ENCODE measurements at places on chromosomes 6 and 20. TPM values are rescaled to one million over a fixed set of nuclear protein-coding genes. Genes with fewer than 3 reads are reported as not detected.

Gene AKAP12
- 0.03 TPM for polyA plus RNA-seq

Gene TRIM40
- polyA plus RNA-seq = not detected

Gene SIGLEC1
- polyA plus RNA-seq = not detected

Gene AGPAT4
- 5.9 TPM for polyA plus RNA-seq

Gene SYCP2
- polyA plus RNA-seq = 2.3 TPM

Gene KDM1B
- polyA plus RNA-seq = 0.84 TPM

Gene PTCHD4
- not detected for polyA plus RNA-seq

Gene POU5F1
- polyA plus RNA-seq = not detected

Gene CPNE5
- polyA plus RNA-seq = 0.44 TPM

- H3K27ac ChIP-seq = no peak overlapping the region
- H3K4me3 ChIP-seq = no peak overlapping the region
- peaks cover 6% of the 10 kb centered on the region for H3K27me3 ChIP-seq
- no peak for DNase-seq
- no peaks in the 10 kb centered on the region for H3K4me1 ChIP-seq
Observed at GRCh38 chr6:101394936-101395335, 1.4 kb downstream of the GRIK2 start.

DNA sequence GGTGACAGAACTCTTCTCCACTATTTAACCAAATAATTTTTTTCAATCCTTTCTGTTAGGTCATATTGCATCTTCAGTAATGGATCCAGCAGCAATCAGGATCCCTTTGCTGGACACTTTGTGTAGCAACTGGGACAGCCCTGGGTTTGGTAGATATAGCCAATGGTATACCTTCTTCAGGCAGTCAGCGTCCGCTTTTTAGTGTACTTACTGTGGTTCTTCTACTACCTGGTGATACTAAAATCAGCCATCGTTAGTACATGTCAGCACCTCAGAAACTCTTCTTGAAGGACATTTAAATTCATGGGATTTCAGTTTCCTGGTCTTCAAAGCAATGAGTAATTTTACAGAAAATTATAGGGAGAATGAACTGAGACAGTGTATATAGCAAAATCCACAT is 93.5 kb downstream of the ADGRG6 start:
- H3K4me3 ChIP-seq = peak overlapping the region; percentile 4
- H3K36me3 ChIP-seq = no peaks in the 10 kb centered on the region
- H3K27ac ChIP-seq = no peak overlapping the region
- peaks cover 29% of the 10 kb centered on the region for H3K4me1 ChIP-seq
- no peak for DNase-seq

DNA sequence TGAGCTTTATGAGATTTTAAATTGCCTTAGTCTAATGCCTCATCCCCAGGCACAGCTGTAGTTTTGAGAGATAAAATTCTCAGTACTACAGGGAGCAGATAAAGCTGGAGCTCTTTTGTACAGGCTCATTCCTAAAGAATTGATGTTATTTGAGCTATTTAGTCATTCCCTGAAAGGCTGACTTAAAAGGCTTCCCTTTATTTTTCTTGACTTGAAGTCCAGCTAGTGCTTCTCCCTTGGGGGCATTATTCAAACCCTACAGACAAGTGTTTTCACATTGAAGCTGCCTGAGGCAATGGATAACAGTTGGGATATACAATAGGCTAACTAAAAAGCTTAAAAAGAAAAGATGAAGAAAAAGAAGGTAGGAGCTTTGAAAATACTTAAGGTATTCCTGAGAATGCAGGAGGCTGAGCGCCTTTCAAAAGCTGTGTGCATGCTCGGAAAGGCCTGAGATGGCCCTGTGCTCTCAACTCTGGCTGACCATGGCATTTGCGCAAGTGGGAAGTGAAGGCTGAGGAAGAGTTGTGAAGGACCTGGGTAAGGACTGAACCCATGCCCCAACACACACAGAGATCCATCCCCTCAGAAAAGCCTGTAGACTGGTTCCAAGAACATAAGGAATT is 315.1 kb downstream of the SMOC2 start:
- no peaks in the 10 kb centered on the region for H3K27me3 ChIP-seq
- H3K27ac ChIP-seq = no peak overlapping the region
- H3K36me3 ChIP-seq = no peaks in the 10 kb centered on the region
- H3K4me1 ChIP-seq = no peaks in the 10 kb centered on the region
- no peak for DNase-seq

DNA sequence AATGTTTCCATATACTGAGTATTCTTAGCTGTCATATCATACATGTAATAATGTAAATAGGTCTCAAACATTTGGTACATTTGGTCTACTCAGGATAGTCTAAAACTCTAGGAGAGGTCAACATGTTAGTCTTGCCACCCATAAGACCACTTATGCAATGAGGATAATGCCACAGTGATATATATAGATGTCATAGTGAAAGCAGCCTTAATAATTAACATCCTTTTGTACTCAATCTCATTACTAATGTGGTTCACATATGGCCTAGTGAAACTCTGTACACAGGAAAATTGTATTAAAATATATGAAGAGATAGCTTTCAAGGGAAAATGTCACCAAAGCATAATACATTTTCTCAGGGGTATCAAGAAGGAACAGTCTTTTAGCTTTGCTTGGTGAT is 577.9 kb downstream of the TFAP2B start:
- H3K36me3 ChIP-seq = no peaks in the 10 kb centered on the region
- H3K27ac ChIP-seq = no peak overlapping the region
- H3K4me1 ChIP-seq = no peaks in the 10 kb centered on the region
- no peak for DNase-seq

DNA sequence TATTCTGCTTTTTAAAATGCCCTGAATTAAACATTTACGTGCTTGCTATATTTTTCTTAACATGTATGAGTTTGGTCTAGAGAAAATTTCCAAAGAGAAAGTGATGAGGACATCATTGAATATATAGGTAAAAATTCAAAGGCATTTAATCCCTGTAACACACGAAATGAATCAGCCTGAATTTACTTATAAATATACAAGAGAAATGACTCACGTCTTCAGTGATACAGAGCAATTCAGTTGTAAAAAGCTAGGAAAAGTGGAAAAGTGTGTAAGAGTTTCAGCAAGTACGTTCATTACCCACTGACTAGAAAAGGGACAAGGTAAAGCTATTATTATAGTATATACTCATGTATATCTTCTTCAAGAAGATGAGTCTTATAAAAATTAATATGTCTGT is 124.8 kb downstream of the HIVEP1 start:
- H3K4me1 ChIP-seq = peaks cover 18% of the 10 kb centered on the region
- H3K27ac ChIP-seq = no peak overlapping the region
- H3K4me3 ChIP-seq = no peak overlapping the region
- DNase-seq = no peak
- no peaks in the 10 kb centered on the region for H3K36me3 ChIP-seq

GRCh38 chr20:34643928-34644327 is 33.0 kb downstream of the PIGU start:
- H3K36me3 ChIP-seq = no peaks in the 10 kb centered on the region
- no peak overlapping the region for H3K4me3 ChIP-seq
- H3K27ac ChIP-seq = no peak overlapping the region
- H3K27me3 ChIP-seq = no peaks in the 10 kb centered on the region
- no peaks in the 10 kb centered on the region for H3K4me1 ChIP-seq

- no peaks in the 10 kb centered on the region for H3K4me1 ChIP-seq
- no peaks in the 10 kb centered on the region for H3K36me3 ChIP-seq
- H3K4me3 ChIP-seq = no peak overlapping the region
- no peak overlapping the region for H3K27ac ChIP-seq
Observed at GRCh38 chr6:113679051-113679450, 178.1 kb upstream of the MARCKS start.

DNA sequence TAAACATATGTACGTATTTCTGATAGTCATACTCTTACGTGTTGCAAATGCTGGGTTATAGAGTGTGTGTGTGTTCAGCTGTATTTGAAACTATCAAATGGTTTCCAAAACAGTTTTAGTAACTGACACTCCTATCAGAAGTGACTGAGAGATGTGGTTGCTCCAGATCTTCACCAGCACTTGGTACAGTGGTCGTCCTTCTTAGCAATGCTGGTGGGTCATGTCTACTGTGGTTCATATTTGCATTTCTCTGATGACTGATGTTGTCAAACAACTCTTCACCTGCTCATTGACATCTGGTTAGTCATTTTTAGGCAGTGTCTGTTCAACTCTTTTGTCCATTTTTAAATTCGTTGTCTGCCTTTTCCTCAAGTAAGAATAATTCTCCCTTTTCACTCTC is 259.3 kb downstream of the KIF16B start:
- H3K4me3 ChIP-seq = no peak overlapping the region
- no peaks in the 10 kb centered on the region for H3K36me3 ChIP-seq
- no peak for DNase-seq
- no peaks in the 10 kb centered on the region for H3K27me3 ChIP-seq
- H3K27ac ChIP-seq = no peak overlapping the region
- no peaks in the 10 kb centered on the region for H3K4me1 ChIP-seq

DNA sequence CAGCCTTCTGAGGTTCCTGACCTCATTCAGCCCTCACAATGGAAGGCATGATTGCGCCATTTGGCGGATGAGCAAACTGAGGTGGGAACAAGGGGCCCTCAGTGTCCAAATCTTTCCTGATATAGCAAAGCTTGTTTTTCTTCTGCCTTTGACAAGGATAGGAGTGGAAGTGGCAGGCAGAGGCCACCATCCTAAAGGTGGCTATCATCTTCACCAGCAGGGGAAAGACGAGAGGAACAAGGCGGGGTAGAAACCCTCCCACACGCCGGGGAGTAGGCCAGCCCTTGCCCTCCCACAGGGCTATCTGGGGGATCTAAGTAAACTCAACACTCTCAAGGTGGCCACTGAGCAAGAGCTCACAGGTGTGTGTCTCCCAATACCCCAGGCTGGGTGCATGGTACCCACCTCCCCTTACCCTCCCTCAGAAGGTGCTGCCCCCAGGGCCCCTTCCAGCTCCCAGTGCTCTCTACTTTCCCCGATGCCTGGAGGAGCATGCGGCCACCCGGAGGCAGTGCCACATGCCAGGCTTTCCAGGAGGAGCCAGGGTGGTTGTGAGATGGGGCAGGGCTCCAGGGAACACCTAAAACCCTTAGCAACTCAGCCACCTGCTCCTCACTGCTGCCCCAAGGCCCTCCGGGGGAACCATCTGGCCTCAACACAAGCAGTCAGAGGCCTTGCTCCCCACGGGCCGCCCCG is 11.2 kb downstream of the SPDEF start:
- no peaks in the 10 kb centered on the region for H3K36me3 ChIP-seq
- DNase-seq = no peak
- no peaks in the 10 kb centered on the region for H3K27me3 ChIP-seq
- no peak overlapping the region for H3K27ac ChIP-seq
- no peaks in the 10 kb centered on the region for H3K4me1 ChIP-seq

GRCh38 chr6:1509241-1509640 is 100.5 kb upstream of the FOXC1 start:
- no peak overlapping the region for H3K27ac ChIP-seq
- no peaks in the 10 kb centered on the region for H3K36me3 ChIP-seq
- no peaks in the 10 kb centered on the region for H3K4me1 ChIP-seq
- no peak overlapping the region for H3K4me3 ChIP-seq
- no peaks in the 10 kb centered on the region for H3K27me3 ChIP-seq

- peaks cover 5% of the 10 kb centered on the region for H3K27me3 ChIP-seq
- H3K27ac ChIP-seq = no peak overlapping the region
- peak; percentile 63 for DNase-seq
Observed at GRCh38 chr6:36340618-36341454, 4.1 kb upstream of the BNIP5 start.

DNA sequence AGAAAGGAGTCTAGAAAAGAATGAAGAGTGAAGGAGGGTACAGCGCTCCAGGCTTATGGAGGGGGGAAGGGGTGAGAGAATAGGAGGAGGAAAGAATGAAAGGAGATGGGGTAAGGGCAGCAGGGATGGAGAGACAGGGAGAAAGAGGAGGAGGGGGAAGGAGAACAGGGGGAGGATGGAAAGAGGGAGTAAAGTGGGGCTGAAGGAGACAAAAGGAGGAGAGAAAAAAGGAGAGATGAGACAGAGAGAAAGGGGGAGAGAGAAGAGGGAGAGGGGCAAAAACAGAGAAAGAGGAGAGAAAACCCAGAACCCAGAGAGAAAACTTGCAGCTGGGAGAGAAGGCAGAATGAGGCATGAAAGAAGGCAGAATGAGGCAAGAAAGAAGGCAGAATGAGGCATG is 110.7 kb downstream of the GRM4 start:
- no peaks in the 10 kb centered on the region for H3K4me1 ChIP-seq
- no peaks in the 10 kb centered on the region for H3K27me3 ChIP-seq
- H3K27ac ChIP-seq = no peak overlapping the region
- no peak overlapping the region for H3K4me3 ChIP-seq
- no peaks in the 10 kb centered on the region for H3K36me3 ChIP-seq

DNA sequence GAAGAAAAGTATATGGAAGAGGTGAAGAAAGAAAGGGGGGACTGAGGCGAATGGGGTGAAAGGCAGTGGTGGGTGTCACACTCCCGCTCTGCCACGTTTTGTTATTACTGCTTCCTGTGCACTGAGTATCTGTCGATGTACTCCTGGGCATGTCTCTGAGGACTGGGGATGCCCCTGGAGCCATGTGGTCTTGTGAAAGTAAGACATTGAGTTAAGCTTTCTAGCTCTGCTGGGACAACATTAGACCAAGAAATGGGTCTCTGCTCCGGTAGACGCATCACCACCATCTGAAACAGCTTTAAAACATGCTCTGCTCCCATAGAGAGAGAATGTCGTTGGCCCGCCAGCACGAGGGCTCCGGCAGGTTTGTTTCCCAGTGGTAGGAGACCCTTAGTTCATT is 40.0 kb downstream of the IRF4 start:
- H3K36me3 ChIP-seq = no peaks in the 10 kb centered on the region
- H3K27ac ChIP-seq = no peak overlapping the region
- H3K4me1 ChIP-seq = peaks cover 11% of the 10 kb centered on the region
- no peak overlapping the region for H3K4me3 ChIP-seq

GRCh38 chr6:125379174-125379573 is 77.4 kb upstream of the HDDC2 start:
- no peak overlapping the region for H3K27ac ChIP-seq
- H3K36me3 ChIP-seq = no peaks in the 10 kb centered on the region
- no peak for DNase-seq
- H3K4me3 ChIP-seq = no peak overlapping the region
- no peaks in the 10 kb centered on the region for H3K4me1 ChIP-seq

DNA sequence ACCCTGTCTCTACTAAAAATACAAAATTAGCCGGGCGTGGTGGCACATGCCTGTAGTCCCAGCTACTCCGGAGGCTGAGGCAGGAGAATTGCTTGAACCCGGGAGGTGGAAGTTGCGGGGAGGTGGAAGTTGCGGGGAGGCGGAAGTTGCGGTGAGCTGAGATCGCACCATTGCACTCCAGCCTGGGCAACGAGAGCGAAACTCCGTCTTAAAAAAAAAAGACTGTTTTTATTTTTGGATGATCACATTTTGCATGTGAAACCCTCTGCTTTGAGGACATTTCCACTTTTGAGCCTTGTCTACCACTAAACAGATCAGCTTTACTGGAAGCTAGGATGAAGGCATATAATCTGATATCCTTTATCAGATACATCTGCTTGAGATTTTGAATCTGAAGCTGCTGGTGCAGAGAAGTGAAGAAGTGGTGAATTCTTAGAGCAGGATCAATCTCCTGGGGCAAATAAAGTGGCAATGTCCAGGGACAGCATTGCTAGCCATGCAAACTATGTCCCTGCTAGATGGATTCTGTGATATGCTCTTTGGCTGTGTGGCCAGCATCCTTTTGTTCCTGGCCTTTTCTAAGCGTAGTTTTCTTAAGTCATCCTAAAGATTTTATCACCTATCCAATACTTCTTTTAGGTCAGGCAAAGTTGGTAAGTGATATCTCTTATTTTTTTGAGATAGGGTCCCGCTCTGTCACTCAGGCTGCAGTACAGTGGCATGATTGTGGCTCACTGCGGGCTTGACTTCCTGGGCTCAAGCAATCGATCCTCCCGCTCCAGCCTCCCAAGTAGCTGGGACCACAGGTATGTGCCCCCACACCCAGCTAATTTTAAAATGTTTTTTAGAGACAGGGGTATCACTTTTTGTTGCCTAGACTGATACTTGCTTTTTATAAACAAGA is 23.3 kb downstream of the RBL1 start:
- no peak overlapping the region for H3K4me3 ChIP-seq
- no peak overlapping the region for H3K27ac ChIP-seq
- no peaks in the 10 kb centered on the region for H3K27me3 ChIP-seq
- H3K4me1 ChIP-seq = peaks cover 29% of the 10 kb centered on the region
- no peak for DNase-seq

All from CD8-positive, alpha-beta memory T cell (primary cell).